ENCODE measurements at places on chromosomes 3 and 15.

DNA sequence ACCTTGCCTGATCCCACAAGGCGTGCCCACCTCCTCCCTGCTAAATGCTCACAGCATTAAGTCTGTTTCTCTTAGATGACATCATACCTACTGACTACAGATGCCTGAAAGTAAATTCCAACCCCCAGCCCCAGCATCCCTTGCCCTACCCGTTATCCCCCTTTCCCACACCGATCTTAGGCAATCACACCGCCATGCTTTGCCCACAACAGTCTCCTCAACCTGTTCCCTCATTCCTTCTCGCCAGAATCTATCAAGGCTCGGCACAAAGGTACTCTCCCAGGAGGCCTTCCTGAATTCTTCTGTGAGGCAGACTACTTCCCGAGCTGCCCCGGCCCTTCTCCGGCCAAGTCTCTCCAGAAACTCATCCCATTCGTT lies 789 bp upstream of the SEC61A1 start:
- DNase-seq: no peak

DNA sequence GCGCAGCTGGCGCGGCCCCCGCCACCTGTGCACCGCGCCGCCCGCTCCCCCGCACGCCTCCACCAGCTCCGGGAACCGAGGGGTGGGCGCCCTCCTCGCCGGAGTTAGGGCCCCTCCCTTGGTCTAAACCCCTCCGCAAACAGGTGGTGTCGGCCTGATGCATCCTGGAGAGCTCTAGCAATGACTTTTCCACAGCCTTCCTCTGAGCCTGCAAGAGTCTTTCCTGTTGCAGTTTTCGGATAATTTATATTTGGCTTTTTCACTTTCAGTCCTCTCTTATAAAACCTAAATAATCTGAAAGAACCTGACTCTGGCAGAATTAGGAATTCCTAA lies 334 bp upstream of the IGSF11 start:
- DNase-seq: no peak

- no peak for DNase-seq
Measured at GRCh38 chr3:124745756-124746155, 15.5 kb downstream of the UMPS start.

DNA sequence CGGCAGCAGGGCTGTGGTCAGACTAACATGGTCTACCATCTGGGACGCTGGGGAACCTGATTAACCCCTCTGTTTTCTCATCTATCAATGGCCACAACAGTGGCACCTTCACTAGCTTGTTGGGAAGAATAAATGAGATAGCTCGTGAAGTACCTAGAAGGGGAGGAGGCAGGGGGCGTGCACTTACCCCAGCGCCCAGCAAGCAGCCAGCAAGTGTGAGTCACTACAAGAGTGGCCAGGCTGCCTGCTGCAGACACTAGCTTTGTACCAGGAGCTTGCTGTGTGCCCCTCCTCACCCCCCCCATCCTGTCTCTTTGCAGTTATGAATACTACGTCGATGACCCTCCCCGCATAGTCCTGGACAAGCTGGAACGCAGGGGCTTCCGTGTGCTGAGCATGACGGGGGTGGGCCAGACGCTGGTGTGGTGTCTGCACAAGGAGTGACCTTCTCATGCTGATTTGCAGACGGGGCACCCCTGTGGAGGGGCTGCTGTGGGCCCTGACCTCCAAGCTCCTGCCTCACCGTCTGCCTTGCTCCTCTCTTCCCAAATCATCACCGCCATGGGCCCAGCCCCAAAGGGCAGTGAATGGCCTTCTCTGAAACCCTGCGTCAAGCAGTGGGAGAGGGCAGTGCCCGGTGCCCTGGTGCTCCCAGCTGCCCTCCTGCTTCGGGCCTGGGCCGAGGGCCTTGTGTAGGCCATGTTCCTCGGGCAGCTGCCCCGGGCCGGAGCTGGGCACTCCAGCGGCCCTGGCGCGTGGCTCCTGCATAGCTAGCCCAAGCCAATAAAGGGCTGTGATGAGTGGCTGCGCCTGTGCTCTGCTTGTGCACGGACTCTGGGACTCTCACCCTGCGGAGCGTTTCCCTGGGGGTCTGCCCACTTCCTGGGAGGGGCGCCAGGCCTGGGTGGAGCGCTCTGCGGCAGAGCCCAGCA lies 2.6 kb upstream of the C15orf62 start:
- DNase-seq: no peak

DNA sequence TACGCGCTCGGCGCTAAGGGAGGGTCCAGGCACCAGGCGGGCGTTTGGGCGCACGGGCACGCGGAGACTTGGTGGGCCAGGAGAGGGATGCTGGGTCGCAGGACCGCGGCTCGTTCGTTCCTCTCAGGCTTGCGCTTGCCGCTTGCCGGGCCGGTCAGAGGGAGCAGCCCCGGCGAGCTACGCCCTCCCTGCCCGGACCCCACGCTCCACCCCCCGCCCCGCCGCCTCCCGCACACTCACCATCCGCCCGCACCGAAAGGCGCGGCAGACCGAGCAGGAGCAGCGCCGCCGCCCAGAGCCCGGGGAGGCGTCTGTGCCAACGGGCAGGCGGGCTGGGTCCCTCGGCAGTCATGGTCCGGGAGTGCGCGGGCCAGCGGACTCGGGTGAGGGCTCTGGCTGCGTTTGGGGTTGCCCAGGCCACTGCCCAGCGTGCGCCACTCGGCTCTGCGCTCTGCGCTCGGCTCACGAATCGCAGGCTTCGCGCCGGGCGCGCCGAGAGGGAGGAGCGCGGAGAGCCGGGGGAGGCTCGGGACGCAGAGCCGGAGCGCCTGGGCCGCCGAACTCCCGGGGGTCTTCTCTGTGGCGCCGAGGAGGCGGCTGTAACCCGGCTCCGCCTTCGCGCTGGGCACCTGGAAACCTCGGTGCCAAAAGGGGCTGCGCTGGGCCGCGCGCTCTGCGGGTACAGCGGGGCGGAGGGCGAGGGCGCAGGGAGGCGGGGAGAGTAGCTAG lies at the start of gene SUSD5:
TSS of gene SUSD5 (minus strand) at position 365 of the 729 bp plus-strand sequence. CDS start at position 352, 13 bp downstream.
- no peak for DNase-seq

DNA sequence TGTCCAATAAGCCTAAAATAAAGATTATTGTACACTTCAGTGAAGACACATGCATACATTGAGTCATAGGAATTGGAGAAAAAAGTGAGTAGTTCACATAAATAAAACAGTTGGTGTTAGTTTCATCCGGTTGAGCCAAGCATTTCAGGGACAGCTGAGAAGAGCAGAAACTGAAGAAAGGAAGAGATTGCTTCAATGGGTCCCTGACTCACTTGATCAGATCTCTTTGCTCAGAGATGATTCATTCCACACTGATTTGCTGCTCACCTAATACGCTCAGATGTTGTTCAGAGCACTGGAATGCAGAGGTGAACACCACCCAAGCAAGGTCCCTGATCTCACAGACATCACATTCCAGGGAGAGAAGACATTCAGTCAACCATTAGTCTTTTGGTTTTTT lies 93.7 kb downstream of the RAD18 start:
- no peak for DNase-seq

DNA sequence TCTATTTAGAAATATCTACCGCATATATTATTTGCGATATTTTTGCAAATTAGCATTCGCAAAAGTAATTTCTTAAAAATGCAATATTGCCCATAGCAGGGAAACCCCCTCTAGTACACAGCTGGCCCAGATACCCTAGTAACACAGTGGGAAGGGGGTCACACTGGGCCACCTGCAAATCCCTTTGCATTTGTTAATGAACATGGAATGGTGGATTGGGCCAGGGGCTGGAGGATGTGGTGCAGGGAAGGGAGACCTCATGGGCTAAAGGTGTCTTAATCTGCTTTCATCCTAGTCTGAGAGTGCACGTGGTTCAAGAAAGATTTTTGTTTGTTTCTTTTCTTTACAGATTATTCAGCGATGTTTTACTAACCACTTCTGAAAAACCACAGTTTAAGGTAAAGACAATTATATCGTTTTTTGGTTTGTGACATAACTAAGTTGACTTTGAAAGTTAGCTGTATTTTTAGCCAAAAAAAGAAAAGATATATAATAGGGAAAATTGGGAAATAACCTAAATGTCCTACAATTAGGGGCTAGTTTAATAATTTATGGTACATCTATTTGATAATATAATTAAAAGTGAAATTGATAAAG lies 30.0 kb downstream of the PDHB start:
- no peak for DNase-seq

All from stimulated activated CD8-positive, alpha-beta memory T cell treated with anti-CD3 and anti-CD28 coated beads, Interleukin-12 subunit alpha, Interleukin-12 subunit beta, amount 100 ng/mL, for 4 hours (primary cell).